ENCODE measurements at places on chromosomes 6 and 20. TPM values are rescaled to one million over a fixed set of nuclear protein-coding genes. Genes with fewer than 3 reads are reported as not detected.

DNA sequence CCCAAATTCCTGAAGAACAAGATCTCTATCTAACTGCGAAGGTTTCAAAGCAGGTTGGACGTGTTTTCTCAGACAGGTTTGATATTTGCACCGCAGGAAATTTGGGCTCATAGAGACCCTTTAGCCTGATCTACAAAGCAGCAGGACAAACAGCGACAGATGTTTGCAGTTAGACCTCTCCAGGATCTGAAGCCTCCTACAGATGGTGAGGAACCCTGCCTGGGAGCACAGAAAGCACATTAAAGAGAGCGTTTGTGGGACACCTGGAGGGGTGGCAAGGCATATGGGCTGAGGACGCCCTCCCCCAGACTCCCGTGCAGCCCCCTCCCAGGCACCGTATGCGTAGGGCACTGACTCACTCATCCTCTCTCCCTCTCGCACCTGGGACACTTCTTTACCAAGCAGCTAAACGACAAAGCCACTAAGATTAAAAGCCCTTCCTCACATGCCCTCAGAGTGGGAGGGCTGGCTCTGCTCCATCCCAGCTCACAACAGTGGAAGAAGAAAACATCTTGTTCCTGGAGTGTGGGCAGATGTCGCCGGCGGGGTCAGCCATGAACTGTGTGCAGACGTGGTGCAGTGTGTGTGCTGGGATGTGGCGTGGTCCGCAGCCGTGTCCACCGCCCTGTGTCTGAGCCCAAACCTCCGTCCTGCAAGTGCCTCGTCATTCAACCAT lies 249.7 kb upstream of the AFDN start:
- DNase-seq: no peak

DNA sequence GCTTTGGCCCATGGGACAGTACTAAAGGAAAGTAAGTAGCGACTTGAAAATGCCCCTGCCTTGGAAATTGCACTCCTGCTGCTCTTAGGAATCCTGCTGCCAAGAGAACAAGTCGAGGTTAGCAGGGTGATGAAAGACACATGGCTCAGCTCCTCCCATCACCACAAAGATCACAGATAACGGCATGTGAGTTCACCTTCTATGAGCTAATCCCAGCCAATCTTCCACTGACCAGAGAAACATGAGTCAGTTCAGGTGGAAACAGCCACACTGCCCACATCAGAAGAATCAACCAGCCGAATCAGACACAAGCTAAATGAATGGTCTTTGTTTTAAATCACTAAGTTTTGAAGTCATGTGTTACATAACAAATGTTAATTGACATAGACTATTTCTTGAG lies 106.3 kb downstream of the PRKN start:
- no peak for DNase-seq

DNA sequence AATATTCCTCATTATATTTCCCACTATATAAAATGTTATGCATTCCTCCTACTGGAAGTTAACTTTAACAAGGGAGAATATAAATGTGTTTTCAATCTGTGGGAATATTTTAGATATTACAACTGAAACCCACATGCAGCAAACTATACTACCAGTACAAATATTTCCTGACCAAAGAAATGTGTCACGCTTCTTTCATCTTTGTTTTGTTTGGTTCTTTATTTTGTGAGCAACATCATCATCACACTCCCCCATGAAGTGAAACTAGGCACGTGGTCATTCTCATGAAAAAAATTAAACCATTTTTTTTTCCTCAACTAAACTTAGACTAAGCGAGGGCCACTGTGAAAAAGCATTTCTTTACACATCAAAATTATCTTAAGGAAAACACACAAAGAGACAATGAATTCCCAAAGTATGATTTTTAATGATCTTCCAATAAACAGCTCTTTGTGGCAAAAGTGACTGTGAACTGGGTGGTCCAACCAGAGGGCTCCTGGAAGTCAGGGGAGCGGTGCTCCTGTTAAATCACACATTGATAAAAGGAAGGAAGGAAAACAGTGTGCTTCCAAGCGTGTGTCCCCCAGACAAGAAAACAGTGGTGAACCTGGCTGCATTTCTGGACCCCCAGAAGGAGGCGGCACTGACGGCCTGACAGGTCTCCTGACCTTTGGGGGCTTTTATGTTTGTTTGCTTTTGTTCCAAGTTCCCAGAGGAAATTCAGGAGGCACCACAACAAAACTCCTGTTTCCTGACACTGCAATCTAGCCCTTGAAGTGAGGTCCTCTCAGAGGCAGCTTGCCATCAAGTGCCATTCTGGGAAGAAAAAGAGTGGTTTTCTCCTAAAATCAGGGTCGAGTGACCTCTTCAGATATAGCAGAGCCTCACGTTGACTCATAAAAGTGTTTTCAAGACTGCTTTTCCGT lies 166.8 kb upstream of the FOXQ1 start:
- no peak for DNase-seq

- no peak for DNase-seq
Measured at GRCh38 chr20:33688938-33689424, 2.8 kb upstream of the E2F1 start.

- DNase-seq: no peak
Measured at GRCh38 chr6:138410972-138411880, 7.2 kb downstream of the HEBP2 start.

DNA sequence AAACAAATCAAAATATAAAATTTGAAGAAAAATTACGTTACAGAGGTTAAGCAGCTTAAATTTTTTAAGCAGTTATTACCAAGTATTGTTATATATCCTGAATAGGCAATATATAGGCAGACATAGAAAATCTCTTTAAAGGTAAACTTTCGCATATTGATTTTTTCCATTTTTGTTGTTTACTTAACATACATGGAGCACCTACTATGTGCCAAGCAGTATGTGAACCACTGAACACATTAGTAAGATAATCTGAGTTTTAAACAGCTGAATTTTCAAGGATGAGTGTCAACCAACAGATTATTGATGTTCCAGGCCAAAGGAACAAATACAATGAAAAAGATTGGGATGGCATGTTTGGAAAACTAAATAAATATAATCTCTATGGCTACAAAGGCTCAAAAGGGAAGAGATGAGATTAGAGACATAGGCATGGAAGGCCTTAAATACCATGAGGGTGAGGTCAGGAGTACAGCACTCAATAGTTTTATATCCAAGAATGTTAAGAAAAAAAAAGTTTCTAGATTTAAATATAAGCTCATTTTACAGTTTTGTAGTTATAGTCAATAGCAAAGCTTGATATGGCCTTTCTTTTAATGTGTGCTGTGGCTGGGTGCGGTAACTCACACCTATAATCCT lies 277.5 kb downstream of the PTPRK start:
- no peak for DNase-seq

DNA sequence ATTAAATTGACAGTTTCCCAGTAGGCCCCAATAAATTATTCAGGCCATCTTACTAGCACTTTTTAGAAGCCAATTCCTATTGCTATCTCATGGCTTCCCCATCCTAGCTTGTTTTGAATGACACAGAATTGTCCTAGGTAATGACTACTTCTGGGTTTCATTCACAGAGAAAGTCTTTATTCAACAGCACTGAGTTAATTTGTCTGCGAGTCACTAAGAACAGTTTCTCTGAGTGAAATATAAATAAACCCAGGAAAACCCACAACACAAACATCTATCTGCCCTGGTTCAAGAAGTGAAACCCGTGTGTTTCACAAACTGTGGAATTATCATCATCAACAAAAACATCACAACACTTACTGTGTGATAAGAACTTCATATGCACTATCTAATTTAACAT lies 1366.8 kb downstream of the EPHA7 start:
- DNase-seq: no peak

- no peak for DNase-seq
Measured at GRCh38 chr6:34157236-34157830, 11.4 kb upstream of the GRM4 start.

GRCh38 chr6:56803594-56803993 lies 151.3 kb upstream of the BEND6 start:
- DNase-seq: no peak

DNA sequence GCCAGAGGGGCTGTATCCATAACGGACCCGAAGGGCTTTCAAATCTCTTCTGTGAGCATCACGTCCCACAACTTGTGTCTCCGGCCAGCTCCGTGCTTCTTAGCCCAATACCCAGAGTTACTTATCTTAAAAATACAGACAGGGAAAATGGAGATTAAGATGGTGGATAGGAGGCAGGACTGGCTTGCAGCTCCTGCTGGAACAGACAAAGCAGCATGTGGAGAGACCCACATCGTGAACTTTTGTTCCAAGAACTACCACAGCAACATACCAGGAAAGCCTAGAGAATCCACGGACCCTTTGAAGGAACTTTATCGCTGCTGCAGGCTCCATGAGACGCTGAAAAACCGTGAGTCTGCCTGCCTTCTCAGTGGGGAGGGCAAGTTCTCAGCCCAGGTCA lies 113.7 kb downstream of the RNASET2 start:
- no peak for DNase-seq

The C6orf163 gene
- 6.2 TPM for total RNA-seq

The TNNC2 gene
- 1.9 TPM for total RNA-seq

The TFAP2C gene
- total RNA-seq: 1.5 TPM

The SASH1 gene
- total RNA-seq: 116 TPM
